Lower leg skin (tissue), 4 donors: ENCODE measurements at places on chromosomes 7 and 10.

DNA sequence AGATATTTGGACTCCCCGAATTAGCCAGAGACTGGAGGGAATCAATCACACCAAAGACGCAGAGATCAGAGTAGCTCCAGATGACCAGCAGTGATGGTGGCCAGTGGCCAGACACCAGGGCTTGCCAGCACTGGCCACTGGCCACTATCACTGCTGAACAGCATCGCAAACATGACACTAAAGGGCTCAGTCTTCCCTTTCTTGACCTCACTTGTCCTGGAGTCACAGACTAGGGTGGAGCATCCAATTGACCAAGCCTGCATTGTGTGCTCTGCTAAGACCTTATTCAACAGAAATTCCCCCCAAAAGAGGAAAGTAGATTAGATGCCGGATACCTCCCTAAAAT is 234.7 kb downstream of the CREB5 start:
- DNase-seq, result no peak

- DNase-seq, result no peak
These were observed 229.1 kb downstream of the ZMYND11 start for GRCh38 chr10:364267-364775.

DNA sequence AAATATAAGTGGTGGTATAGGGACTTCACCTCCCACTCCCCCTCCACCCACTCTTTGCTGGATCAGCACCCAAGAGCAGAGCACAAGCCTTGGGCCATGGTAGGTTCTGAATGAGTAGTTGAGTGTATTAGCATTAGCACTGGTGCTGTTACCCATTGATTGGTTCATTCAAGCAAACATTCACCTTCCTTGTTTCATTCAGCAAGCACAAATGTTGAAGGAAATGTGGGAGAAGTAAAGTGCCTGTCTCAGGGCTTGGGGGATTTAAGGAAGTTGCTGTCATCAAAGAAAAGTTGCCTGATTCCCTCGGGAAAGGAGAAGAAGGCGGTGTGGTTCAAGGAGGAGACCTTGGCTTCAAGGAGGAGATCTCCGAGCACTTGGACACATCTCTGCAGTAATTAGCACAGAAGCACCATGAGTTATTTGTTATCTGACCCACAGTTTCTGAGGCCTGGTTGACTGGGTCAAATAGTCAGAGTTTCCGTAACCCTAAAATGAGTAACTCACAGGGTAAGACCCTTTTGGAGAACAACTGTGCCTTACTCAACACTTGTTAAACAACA is 17.3 kb downstream of the IL2RA start:
- DNase-seq, result no peak

DNA sequence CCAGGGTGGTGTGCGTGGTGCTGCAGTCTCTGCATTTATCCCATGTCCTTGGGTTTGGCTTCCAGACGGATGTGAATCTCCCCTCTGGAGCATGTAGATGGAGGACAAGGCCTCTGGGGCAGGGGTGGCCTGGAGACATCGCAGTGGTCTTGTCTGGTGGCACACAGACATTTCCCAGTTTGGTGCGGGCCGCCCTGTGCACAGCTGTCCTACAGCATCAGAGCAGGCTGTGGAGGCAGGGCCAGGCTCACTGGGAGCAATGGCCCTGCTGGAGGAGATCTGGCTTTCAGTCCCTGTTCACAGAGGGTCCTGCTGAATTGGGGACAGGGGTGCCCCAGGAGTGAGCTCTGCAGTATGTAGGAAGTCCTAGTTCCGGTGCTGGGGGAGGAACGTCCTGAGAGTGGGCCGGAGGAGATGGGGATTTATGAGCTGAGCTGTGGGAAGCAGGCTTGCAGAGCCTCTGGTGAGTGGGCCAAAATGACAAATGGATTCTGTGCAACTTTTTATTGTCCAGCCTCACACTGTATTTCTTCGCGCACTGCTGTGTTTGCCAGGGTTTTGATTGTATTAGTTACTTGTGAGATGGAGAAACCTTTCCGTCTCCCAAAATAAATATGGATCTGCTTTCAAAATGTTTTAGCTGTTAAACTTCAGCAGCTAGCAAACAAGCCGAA is 40.3 kb downstream of the MGMT start:
- DNase-seq, result no peak
